SIG-M5 (cell line): ENCODE measurements at places on chromosomes 12 and 14.

DNA sequence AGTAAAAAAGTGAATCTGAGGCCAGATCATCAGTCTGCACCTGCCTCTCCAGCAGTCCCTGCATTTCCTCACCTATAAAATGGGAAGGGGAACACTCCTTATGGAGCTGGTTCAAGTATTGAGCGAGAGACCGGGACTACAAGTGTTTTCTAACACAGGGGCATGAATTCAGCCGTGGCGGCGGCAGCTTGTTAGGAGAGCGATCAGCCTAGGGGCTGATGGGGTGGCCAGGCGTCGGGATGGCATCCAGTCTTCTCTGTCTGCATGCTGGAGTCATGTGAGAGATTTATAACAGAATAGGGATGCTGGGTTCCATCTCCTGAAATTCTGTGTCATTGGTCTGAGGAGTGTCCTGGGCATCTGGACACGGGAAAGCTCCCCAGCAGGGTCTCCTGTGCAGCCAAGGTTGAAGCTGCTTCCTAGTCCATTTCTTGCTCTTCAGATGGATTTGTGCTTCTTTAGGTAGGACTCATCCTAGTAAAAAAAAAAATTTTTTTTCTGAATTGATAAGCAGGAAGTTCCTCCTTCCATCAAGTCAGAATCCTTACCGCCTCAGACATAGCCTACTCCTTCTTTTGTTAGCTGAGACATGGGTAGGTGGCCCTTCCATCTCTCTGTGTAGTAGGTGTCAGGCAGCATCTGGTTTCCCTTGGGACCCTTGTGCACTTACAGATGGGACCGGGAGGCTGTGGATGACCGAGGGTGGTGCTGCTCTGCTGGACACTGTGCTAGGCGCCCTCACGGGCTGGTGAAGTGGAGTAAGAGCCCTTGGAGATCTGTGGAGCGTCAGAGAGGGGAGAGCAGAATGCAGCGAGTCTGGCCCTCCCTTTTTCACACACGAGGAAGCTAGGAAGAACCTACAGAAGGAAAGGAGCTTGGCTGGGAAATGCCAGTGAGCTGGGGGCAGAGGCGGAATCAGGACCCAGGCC is 146.7 kb downstream of the TSPAN9 start:
- no peak for DNase-seq

GRCh38 chr14:99407416-99407815 is 73.2 kb downstream of the SETD3 start:
- no peak for DNase-seq

DNA sequence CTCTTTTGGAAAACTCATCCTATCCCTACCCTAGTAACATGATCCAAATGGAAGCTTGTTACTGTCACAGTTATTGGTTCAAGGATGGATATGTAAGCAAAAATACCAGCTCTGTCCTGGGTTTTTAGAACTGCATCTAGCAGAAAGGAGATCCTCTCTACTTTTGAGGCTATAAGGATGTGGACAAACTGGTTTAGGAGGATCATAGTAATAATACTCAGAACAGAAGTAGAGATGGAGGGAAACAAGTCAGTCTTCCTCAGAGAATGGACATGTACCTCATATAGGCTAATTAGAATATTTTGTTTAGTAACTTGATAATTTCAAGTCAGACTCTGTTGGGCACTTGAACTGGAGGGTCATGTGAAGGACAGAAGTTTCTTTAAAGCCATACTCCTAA is 26.6 kb downstream of the FUT8 start:
- no peak for DNase-seq

- no peak for DNase-seq
Observed at GRCh38 chr14:93548102-93548843, 117.5 kb downstream of the UNC79 start.

DNA sequence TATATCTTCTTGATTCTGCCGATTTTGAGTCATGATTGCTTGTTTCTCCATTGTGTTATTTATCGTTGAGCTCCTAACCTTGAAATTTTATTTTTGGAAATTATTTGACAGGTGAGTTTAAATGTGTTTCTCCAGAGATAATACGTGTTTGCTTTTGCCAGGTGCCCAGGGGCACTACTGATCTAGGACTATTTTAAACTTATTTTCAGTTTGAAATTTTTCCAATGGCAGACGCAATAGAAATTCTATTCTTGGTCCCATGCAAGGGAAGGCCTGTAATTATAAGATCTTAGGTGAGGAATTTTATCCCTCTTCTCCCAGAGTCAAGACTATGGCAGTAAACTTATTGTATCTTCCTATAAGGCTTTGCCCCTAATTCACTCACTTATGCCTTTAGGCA is 252.8 kb downstream of the AEBP2 start:
- no peak for DNase-seq

- DNase-seq: no peak
Observed at GRCh38 chr12:52169886-52170285, 21.9 kb downstream of the KRT80 start.

DNA sequence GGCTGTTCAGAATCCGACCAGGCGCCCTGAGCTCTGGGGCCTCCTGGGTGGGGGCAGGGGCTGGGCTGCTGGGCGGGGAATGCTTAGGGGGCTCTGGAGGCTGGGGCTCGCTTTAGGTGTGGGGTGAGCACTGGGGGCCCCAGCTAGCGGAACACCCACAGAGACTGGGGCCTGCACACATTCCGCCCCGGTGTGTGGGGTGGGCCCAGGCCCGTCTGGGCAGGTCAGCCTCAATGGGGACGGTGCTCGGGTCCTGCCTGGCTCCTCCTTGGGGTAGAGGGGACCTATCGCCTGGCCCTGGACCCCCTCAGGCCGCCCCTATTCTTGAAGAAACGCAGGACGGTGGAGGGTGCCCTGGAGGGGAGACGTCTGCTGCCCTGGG is 364.8 kb downstream of the TMEM121 start:
- DNase-seq: no peak

- no peak for DNase-seq
Observed at GRCh38 chr12:105220150-105220928, 15.6 kb downstream of the APPL2 start.

DNA sequence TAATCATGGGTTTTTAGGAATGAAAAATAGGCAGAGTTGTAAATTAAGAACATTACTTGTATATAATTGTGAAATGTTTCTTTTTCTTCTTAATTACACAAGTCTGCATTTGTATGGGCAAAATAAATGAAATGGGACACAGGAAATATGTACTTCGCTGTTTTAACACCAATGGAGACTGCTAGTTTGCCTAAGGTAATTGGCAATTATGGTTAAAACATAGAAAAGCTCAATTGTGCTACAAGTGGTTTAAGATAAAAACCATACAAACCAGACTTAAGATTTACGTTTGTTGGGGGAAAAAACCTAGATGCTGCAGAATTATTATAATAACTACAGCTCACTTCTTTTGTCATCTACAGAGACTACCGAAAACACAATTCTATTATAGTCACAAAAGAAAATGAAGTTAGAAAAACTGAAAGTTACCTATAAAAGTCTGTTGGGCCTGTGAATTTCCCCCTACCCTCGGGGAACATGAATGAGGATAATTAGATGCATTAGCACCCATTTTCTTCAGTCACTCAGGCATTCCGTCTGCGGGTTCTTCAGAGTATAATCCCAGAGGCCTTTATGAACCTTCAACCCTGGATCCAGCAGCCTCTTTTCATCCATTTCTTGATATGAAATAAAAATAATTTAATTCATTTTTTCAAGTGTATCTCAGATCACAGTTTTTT is 37.2 kb downstream of the BTBD7 start:
- no peak for DNase-seq

DNA sequence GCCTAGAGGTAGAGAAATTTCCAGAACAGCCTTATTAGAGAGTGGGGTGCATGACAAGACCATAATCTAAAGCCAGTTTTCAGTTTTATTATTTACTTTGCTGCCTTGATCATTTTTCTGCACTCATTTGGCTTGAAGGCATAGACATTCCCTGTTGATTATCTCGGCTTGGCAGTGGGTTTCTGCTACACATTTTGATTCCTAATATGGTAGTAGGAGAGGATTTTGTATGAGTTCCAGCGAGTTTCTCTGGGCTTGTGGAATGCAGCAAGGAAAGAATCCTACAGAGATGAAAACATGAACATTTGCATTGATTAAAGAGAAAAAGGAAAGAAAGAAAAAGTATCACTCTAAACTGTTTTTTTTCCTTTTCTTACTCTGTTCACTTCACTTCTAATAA is 281.2 kb downstream of the PAWR start:
- DNase-seq: no peak

- no peak for DNase-seq
Observed at GRCh38 chr12:57330992-57331391, 80.0 kb upstream of the STAC3 start.

- no peak for DNase-seq
Observed at GRCh38 chr12:4220536-4221257, 52.9 kb upstream of the CCND2 start.

DNA sequence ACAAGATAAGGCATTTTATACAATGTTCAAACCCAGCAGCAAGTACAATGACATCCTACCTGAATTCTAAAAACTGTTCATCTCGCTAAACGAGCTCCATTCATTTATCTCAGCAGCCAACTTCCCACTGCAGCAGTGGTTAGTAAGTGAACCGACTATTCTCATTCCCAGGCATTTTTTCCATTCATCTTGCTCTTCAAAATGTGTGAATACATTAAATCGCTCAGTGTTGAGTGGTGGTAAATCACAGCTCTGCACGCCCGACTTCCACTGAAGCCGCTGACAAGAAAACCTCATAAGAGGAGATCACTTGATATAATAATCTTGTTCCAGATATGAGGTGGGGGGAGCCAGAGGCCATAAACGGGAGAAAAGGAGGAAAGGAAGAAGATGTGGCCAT is 746.2 kb upstream of the USP15 start:
- no peak for DNase-seq

DNA sequence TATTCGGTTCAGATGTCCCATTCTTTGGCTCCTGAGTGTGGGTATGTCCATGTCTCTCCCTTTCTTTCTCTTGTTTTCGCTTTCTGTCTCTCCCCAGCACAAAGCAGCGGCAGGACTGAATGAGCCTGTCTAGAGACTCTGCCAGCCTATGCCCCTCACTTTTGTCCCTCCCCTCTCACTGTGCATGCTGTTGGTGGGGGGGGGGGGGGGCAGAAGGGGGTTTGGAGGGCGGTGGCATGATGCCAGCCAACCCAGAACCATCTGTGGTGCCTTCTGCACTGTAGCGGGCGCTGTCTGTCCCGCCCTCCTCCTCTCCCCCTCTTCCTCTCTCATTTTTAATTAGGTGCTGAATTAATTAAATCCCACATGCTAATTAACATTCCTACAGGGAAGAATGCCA is 17.7 kb downstream of the NGDN start:
- no peak for DNase-seq

DNA sequence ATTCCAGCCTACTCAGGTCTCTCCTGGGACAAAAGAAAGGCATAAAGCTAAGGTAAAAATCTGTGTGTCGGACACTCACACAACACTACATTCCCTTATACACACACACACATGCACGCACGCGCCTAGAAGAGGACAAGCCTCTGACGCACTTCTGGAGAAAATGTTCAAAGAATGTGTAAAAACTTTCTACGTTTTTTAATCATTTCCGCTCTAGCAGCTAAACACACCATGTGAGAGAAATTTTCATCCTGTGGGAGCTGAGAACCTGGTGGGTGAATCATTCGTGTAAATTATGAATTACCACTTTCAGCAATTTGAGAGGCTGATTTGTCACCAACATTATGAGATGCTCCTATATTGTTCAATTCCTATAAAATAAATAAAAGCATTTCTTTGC is 494.5 kb downstream of the TMEM132D start:
- DNase-seq: no peak

- no peak for DNase-seq
Observed at GRCh38 chr12:116297224-116297834, 19.8 kb upstream of the MED13L start.

- no peak for DNase-seq
Observed at GRCh38 chr14:99213101-99213500, 58.9 kb downstream of the BCL11B start.

- DNase-seq: no peak
Observed at GRCh38 chr12:95505039-95505438, 31.1 kb downstream of the METAP2 start.

DNA sequence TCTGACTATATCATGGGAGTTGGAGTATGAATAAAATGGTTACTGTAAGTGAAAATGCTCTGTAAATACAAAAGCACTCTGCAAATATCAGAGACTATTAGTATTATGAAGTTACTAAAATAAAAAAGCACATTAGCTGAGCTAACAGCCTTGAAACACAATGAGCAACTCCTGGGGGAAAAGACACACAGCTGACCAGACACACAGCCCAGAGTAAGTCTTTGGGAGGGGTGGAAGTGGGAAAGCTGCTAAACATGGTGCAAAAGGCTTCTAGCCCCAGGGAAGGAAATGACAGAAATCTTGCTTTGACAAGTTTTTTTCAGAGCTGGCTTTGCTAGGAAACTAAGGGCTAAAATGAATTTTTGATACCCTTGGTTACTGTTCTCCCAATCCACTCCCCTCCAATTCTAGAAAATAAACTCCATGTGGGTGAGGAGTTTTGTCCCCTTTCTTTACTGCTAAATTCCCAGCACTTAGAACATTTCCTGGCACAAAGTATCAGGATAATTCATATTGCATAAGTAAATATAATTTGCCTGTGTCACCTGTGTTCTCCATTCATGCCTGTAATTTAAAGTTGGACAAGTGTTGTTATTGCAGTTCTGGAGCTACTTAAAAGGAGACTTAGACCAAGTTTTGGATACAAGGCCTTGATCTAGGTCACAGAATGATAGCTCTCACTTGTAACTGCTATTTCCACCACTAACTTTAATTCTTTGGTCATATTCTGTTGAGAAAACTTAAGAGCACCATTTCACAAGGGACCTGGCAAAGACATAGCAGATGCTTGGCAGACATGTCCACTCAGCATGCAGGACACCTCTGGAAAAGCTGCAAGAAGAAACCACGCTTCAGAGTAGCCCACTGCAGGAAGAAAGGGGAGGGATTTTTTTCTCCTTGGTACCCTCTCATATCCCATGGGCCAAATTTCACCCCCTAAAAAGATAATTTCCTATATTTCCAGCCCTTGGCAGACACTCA is 19.0 kb upstream of the RAB3IP start:
- DNase-seq: no peak

- no peak for DNase-seq
Observed at GRCh38 chr12:7079826-7080125, 12.5 kb downstream of the C1R start.
